Parietal lobe (tissue), 2 donors: ENCODE measurements at places on chromosomes 1 and 21. TPM values are rescaled to one million over a fixed set of nuclear protein-coding genes. Genes with fewer than 3 reads are reported as not detected.

ARHGEF11 gene
- 85.1 TPM for total RNA-seq

CHODL gene
- 2.8 TPM for total RNA-seq

TRAPPC10 gene
- total RNA-seq = 29.7 TPM

CRNN gene
- not detected for total RNA-seq

TRNP1 gene
- total RNA-seq = 11.9 TPM

PPIAL4G gene
- total RNA-seq = 2.2 TPM

SYT2 gene
- total RNA-seq = 1.6 TPM

SPOCD1 gene
- total RNA-seq = 0.31 TPM

CFHR1 gene
- total RNA-seq = 0.31 TPM

CELSR2 gene
- total RNA-seq = 82.6 TPM

TIPRL gene
- total RNA-seq = 68.5 TPM

LSS gene
- total RNA-seq = 118 TPM

CCDC27 gene
- total RNA-seq = not detected

PTPN22 gene
- total RNA-seq = 0.63 TPM

OR2T4 gene
- not detected for total RNA-seq

AKR7A3 gene
- total RNA-seq = 2.5 TPM

RNF220 gene
- 57.3 TPM for total RNA-seq

ARHGEF2 gene
- total RNA-seq = 185 TPM

PGLYRP4 gene
- not detected for total RNA-seq
